ENCODE measurements at places on chromosomes 7 and 10.

DNA sequence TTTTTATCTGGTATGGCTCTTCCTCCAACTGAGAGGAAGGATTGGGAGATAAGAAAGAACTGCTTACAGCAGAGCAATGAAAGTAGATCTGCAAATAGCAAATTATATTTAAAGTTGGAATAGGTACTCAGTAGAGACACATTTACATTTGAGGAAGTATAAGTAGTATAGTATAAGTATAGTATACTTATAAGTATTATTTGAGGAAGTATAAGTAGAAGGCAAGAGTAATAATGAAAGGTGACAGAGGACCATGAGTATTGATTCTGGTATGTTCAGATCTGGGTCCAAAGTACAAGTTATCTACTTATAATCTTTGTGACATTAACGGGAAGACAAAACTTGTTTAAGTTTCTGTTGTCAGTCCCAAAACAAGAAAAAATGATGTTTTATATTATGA lies 527.6 kb upstream of the SORCS1 start:
- DNase-seq = no peak

DNA sequence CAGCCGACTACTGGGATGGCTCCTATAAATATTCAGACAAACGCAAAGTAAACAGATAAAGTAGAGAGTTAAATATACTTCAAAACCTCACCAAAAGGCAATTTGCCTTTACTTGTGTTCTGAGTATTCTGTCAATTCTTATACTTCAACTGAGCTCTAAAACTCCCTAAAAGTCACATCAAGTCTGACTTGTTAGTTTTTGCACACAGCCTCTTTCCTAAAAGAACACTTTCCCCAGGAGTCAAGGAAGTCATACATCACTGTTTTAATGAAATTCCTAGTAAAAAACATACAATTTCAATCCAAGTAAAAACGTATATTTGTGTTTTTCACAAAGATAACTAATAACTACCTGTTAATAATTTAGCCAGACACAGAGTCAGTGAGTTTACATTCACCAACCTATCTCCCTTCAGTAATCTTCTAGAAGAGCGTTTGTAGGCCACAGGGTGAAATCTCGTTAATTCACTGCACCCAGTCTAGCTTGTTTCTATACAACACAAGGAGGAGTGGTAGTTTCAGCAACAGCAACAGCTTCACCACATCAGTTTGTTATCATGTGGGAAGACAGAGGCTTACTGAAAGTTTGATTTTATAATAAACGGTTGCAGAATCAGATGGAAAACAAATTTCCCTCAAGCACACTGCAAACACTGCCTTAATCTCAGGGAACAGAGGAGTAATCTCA lies 2.7 kb downstream of the COBL start:
- no peak for DNase-seq

GRCh38 chr7:35424869-35425495 lies 171.1 kb upstream of the TBX20 start:
- DNase-seq = peak; percentile 79

DNA sequence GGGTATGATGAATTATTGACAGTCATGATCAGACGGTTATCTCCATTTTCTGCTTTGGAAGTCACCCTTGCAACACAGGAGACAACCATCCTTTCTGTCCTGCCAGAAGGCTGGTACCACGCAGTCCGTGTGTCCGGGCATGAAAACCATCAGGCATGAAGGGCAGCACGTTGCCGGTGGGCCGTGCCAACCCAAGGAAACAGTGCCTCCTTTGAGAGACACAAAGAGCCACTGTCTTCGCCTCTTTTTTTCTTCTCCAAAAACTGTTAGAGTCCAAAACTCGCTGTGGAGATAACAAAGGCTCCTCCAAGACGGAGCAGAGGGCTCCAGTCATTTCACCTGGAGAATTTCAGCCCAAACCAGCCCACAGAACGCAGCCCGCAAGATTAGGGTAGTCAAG lies 60.4 kb upstream of the ARHGAP21 start:
- no peak for DNase-seq

DNA sequence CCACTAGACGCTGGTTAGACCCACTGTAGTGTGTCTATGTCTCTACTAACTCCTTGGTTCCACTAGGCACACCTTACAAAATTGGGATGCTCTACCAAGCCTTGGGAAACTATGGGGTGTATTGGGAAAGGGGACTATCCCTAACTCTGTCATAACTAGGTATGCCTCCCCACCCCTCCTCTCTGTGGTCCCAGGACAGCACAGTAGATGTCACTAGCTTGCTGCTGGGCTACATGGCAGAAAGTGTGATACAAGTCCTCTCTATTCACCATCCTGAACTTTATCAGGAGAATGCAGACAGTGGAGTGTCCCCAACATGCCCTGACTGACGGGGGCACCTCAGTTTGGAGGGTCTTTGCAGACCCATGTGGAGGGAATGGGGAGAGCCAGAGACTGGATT lies 30.3 kb upstream of the TMEM273 start:
- no peak for DNase-seq

GRCh38 chr10:123636598-123637325 lies 29.4 kb upstream of the GPR26 start:
- DNase-seq = no peak

DNA sequence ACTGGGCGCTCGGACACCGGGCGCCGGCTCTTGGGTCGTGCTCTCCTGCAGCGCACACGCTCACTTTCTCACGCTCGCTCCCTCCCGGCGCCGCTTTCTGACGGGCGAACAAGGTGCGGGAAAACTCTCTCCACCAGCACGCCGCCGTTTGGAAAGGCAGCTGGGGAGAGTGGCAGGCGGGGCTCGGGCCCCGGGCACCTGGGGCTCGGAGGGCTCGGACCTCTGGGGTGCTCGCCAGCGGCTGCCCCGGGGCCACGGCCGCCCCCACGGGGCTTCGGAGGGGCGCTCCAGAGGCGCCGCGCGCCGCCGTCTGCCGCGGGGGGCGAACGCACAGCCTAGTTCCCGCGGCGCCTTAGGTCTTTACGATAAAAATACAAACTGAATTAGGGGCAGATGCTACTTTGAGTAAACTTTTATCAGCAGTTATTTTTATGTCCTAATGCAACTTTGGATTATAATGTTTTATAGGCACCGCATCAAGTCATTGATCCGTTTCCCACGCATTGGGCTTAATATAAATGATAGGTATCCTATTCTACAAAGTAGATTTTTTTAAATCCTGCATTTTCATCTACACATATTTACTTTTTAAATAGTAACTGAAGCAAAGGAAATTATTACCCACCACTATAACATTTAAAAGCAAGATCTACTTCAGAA lies 535 bp upstream of the EPC1 start:
- peak; percentile 54 for DNase-seq

GRCh38 chr7:117908031-117908795 lies 35.0 kb upstream of the CTTNBP2 start:
- DNase-seq = no peak

GRCh38 chr10:12382157-12382548 lies 32.8 kb downstream of the CAMK1D start:
- DNase-seq = no peak

DNA sequence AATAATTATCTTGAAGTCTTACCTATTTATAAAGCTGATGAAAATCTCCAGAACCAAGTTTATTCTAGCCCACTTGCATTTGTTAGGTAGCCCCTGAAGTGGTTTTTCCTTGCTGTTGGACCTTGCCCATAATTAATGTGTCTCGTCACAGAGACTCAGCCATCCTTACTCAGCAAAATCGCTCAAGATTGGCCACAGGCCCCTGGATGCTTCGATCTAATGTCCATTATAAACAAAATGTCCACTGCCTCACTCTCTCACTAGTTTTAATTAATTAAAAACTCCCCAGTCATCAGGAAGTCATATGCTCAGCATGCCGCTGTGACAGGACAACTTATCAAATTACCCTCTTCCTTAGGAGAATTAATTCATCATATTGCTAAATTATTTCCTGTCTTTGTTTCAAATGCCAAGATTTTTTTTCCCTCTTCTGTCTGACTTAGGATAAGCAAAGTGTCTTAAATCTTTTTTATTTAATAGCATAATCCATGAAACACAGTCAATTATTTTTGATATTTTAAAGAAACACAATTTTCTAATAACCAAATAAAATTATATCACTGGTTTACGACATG lies 126.8 kb upstream of the PCLO start:
- DNase-seq = no peak

DNA sequence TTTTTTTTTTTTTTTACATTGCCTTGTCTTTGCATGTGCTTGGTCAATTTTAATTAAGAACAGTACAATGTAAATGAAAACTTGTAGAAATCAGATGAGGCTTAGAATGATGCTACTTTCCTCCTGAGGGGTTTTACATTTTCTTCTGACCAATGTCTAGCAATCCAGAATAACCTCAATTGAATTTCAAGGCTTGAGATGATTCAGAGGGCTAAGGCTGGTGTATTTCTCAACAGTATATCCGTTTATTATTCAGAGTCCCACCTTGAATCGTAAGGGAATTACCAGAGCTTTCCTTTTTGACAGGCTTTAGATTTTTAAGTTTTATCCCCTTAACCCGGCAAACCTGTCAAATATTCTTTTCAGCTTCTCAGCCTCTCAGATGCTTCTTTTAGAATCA lies 231.2 kb upstream of the STK17A start:
- DNase-seq = no peak

- DNase-seq = no peak
These were observed 270.3 kb upstream of the NEBL start for GRCh38 chr10:21167288-21168010.

GRCh38 chr10:14659626-14660196 lies 115.0 kb downstream of the FAM107B start:
- peak; percentile 59 for DNase-seq

GRCh38 chr10:86261941-86262687 lies 104.5 kb downstream of the GRID1 start:
- DNase-seq = peak; percentile 61

GRCh38 chr10:14859775-14860174 lies 18.9 kb upstream of the SUV39H2 start:
- DNase-seq = no peak

- DNase-seq = no peak
These were observed 72.9 kb downstream of the AOAH start for GRCh38 chr7:36651404-36651803.

DNA sequence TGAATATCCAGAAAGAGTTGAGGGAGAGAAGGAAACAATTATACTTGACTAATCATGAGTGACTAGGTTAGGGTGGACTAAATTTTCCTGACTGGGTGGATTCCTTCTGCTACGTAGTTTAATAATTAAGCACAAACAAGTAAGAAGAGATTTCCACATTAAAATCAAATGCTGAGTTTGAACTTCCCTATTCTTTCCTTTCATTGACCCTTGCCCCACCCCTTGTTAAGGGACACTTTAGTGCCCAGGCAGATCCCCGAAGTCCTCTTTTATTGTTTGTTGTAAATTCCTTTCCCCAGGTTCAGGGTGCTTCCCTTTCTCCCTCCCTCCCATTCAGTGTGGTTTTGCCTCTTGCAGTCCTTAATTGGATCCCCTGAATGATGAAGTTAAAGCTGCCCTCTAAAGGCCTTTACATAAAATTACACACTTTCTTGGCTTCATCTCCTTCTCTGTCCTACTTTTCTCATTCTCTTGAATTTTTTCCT lies 8.8 kb upstream of the SPAM1 start:
- DNase-seq = peak; percentile 23

- no peak for DNase-seq
These were observed 103.4 kb downstream of the ABCA13 start for GRCh38 chr7:48274662-48275061.

- no peak for DNase-seq
These were observed 857.9 kb downstream of the TYW1 start for GRCh38 chr7:67854221-67855178.

DNA sequence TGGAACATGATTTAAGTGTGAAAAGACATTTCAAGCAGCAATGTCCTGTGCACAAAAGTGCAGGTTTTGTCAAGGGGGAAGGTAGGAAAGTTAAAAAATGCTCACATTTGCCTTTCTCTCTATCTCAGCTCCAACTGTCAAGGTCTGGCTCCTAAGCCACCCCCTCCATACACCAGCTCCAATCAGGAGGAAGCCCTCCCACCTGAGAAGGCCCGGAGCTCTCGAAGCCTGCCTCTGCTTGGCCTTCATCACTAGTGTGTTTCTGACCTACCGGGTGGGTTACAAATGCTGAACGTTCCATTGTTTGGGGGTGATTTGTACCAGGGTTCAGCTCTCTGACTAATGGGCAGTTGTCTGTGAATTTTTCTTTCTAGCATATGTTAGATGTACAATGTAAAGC lies 14.2 kb downstream of the CRHR2 start:
- no peak for DNase-seq

GRCh38 chr10:60517805-60518204 lies 128.1 kb upstream of the ANK3 start:
- DNase-seq = no peak

GRCh38 chr10:124005991-124006392 lies 87.4 kb downstream of the CHST15 start:
- DNase-seq = no peak

GRCh38 chr7:34026481-34027190 lies 121.3 kb downstream of the BMPER start:
- DNase-seq = no peak

- no peak for DNase-seq
These were observed 255.4 kb upstream of the PITRM1 start for GRCh38 chr10:3427950-3428354.

DNA sequence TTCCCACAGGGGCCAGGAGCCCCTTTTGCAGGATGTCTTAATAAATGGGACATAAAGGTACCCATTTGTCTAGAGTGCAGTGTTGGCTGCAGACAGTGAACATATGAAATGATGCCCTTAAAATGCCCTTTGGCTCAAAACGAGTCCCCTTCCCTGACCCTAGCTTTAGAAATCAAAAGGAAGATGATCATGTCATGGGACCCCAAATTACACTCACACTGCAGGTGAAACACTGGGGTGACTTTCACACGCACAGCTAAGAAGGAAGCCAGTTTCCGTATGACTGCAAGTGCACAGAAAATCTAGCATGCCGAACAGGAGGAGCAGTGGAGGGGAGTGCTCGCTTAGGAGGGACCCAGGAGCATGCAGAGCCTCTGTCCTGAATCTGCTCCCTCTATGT lies 154.5 kb upstream of the KLF14 start:
- DNase-seq = no peak

GRCh38 chr7:134777470-134777869 lies 2.0 kb upstream of the CALD1 start:
- no peak for DNase-seq

DNA sequence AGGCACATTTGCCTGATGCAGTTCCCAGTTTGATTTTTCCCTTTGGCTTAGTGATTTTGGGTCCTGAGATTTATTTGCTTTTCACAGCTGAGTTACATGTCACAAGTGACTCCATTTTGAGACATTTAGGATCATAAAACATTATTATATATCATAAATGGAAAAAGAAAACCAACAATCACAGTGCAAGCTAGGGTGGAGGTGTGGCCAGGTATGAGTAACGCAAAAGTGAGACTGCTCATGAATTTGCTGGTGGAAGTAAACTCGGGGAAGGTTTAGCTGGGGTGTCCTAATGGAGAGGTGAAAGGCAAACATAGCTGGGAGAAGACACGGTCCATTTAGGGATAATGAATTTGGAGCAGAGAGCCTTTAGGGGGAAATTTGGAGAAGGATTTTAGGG lies 21.7 kb upstream of the UCN3 start:
- no peak for DNase-seq

GRCh38 chr7:87566311-87566900 lies 34.3 kb downstream of the ABCB1 start:
- no peak for DNase-seq
